Anterior cingulate cortex (tissue), 58 donors: ENCODE measurements at places on chromosomes 6 and 20.

- no peak for DNase-seq
Measured at GRCh38 chr20:37295595-37295994, 6.1 kb downstream of the MANBAL start.

GRCh38 chr20:46791722-46792416, 82.4 kb downstream of the SLC2A10 start:
- no peak for DNase-seq

DNA sequence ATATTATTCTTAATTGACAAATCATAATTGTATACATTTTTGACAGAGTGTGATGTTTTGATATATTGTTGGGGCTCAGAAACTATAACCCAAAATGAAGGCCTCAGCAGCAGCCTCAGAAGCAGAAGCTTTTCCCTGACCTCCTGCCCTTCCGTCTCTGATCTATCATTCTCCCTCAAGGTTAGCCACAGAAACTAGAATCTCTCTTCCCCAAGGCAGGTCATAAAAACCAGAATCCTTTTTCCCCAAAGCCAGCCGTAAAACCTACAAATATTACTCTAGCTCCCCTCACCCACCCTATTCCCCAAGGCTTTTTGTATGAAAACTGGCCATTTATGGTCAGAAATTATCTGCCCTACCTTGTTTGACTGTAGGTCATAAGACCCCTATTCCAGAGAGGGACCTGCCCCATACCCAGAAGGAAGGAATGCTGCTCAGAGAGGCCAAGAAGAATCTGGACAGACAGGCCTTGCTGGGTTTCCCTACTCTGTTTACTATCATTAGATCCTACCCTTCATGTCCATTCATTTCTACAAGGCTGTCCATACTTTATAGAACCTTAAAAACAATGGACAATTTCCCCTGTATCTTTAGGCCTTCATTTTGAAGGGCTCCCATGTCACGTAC, 14.5 kb downstream of the OR2B2 start:
- DNase-seq = no peak

GRCh38 chr20:46648903-46649649, 2.2 kb downstream of the SLC13A3 start:
- no peak for DNase-seq

GRCh38 chr6:107611094-107611810, 121.3 kb downstream of the SOBP start:
- DNase-seq = no peak

DNA sequence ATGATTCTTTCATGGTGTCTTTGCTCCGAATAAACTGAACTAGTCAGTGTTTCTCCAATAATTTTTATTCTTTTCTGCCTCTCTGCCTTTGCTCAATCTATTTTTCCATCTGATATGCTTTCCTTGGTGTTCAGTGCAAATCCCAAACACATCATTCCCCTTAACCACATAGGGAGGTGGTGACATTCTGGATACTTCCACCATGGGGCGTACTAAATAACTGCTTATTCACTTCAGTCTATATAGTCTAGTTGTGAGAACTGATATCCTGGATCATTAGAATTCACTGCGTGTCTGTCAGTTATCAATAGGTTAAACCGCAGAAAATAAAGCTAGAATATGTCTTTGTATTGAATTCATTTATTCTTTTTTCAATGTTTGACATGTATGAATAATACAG, 83.1 kb downstream of the KCNQ5 start:
- no peak for DNase-seq

- no peak for DNase-seq
Measured at GRCh38 chr6:42390228-42390934, 61.3 kb downstream of the TRERF1 start.

- DNase-seq = no peak
Measured at GRCh38 chr6:142635130-142635529, 309.8 kb downstream of the HIVEP2 start.

- DNase-seq = no peak
Measured at GRCh38 chr20:16216914-16217230, 356.4 kb downstream of the KIF16B start.

- DNase-seq = no peak
Measured at GRCh38 chr6:1422290-1422689, 32.9 kb downstream of the FOXF2 start.

DNA sequence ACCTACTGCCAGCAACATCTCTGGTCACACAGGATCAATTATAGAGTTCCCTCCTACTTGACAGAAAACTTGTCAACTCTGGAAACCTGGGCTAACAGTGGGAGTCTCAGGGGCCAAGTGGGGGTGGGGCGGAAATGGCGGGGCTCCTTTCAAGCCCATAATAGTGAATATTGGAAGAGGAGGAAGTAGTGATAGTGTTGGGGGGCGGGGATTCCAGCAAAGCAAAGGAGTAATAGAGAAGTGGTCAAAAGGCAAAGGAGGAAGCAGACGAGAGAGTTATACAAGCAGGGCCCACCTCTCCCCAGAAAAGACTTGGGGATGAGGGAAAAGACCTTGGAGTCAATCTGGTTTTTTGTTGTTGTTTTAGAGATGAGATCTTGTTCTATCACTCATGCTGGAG, 2.1 kb downstream of the DEF6 start:
- DNase-seq = no peak

GRCh38 chr20:32282461-32282860, 5.0 kb downstream of the KIF3B start:
- no peak for DNase-seq

- peak; percentile 31 for DNase-seq
Measured at GRCh38 chr6:122610690-122611455, 668 bp downstream of the PKIB start.

GRCh38 chr6:42032366-42032765, 18.0 kb upstream of the TAF8 start:
- DNase-seq = no peak
